Daoy (cell line): ENCODE measurements at places on chromosomes 16 and 17. TPM values are rescaled to one million over a fixed set of nuclear protein-coding genes. Genes with fewer than 3 reads are reported as not detected.

The HBQ1 gene
- not detected in 2 replicates for total RNA-seq

The INCA1 gene
- 0.23 TPM in 1 of 2 replicates, not detected in the other for total RNA-seq

The ALDH3A2 gene
- total RNA-seq: 45.5 and 53.9 TPM in 2 replicates

The SEPTIN1 gene
- not detected in 2 replicates for total RNA-seq

The PPY gene
- not detected in 2 replicates for total RNA-seq

The PIRT gene
- not detected in 2 replicates for total RNA-seq

The ADAD2 gene
- not detected in 2 replicates for total RNA-seq

The TNFSF12 gene
- total RNA-seq: 1.6 and 6.4 TPM in 2 replicates

The UTS2R gene
- total RNA-seq: not detected in 2 replicates

DNA sequence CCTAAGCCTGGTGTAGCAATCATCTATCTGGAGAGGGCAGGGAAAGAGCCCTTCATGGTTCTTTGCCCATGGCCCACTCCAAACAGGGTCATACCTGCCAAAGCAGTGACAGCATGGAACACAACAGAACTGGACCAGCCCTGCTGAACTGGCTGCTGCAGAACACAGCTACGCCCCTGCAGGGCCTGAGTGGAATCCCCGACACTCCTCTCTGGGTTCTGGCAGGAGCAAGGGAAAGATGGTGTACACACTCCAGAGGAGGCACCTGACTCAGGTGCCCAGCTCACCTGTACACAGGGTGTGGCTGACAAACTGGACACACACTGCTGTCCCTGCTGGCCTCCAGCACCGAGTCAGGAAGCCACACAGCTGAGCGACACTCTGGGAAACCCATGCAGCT, 19.8 kb downstream of the MIEF2 start:
- DNase-seq: no peak

GRCh38 chr16:3623642-3624041, 12.2 kb upstream of the SLX4 start:
- DNase-seq: no peak

DNA sequence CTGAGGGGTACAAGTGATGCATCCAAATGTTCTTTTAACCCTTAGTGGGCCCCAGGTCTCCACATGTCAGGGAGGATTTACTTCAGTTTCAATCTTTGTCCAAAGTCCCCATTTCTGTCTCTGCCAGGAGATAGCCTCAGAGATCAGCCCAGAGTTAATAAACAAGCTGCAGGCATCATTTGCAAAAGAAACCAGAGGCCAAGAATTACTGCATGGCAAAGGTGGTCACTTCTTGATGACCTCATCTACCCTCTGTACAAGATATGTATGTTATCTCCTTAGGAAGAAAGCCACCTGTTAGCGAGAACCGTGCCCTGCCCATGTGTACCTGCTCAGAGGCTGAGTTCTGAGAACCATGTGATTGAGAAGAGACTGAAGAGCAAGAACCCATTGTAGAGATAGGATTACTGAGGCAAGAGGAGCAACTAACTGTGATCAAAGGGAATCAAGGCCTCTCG, 40.3 kb downstream of the SALL1 start:
- no peak for DNase-seq

DNA sequence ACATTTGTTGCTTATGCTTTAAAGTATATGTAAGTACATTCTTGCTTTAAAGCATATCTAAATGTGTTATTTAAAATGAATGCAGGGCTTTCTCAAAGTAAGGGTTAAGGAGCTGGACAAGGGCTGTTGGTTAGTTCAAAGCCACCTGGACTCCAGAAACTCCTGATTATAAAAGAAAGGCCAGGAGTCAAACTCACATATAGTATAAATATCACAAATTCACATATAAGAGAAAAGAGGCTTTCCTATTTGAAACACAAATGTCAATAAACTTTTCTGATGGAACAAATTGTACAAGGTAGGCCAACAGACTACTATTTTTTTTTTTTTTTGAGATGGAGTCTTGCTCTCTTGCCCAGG, 84.5 kb upstream of the CORO6 start:
- no peak for DNase-seq

GRCh38 chr17:8997994-8998628, 23.2 kb upstream of the NTN1 start:
- peak; percentile 63 for DNase-seq

DNA sequence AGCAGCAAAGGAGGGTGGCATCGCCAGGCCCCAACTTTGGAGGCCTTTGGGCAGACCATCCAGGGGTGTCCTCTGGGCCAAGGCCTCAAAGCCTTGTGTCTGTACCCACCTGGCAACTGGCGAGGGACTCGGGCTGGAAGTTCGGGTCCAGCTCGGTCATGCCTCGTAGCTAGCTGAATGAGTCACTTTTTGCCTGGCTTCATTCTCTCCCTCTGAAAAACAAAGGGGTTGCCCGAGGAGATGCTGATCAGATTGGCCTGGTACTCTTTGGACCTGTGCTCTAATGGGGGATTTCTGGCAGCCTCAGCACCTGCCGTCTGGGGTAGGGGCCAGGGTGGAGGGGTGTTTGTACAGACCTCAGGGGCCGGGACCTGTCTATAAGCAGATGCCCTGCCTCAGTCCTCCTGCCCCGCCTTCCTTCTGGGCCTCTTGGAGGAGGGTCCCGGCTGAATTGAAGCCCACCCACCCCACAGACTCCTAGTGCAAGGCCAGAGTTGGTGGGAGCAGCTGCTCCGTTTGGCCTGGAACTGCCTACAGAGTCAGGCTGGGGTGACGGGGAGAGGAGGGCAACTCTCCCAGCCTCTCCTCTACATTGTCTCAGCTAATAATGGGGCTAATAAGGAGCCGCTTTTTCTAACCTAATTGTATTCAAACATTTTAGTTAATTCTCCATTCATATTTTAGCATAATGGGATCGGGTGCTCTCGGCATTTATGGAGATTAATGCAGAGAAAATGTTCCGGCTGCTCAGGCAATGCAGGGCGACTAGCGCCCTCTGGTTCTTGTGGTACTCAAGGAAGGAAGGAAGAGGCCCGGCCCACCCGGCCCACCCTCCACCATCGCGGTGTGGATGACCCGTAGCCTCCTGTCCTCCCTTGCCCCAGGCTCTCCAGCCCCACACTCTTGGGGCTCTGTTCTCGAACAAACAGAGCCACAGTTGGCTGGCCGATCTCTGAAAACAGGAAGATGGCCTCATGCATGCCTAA, 21.4 kb upstream of the ABCC3 start:
- DNase-seq: peak; percentile 25

DNA sequence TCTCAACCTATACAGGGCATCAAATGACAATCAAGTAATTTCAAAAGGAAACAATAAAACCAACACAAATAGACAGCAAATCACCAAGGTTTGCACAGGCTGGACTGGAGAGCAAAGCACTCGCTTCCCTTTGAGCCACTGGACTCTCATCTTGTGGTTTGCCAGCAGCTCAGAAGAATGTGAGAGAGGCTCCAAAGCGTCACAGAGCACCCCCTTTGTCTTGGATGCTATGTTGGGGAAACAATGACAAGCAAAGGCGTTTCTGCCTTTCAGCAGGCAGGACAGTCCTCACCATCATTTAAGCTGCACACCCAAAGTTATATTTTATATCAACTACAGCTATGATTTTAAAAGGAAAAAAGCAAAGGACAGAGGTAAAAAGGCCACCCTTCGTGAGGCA, 13.2 kb downstream of the SLC6A4 start:
- no peak for DNase-seq

DNA sequence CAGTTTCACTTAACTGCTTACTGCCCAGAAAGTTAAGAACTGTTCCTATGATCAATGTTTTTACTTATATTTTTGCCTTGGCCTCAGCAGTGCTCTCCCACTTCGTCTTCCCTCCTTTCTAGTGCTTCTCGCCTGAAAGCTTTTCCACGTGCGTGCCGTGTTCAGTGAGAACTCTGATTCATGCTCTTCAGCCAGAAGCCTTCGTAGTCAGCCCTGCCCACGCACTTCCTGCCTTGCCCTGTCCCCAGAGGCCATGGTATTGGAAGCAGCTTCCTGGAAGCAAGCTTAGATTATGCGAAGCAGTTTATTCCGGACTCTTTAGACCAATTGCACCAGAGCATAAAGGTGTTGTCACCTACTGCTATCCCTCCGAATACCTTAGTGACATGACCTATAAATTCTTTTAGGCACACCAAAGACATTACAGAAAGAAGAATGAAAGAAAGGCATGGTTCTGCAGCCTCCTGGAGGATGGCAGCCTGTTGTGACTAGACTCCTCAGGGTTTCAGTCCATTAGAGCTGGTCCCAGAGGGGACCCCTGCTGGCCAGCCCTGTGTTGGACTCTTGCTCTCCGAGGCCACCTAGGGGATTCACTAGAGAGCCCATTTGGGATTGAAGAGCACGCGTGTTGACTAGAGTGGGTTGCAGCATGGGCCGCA, 105.2 kb downstream of the RPTOR start:
- DNase-seq: peak; percentile 86

GRCh38 chr16:988471-989353, 7.1 kb downstream of the SOX8 start:
- no peak for DNase-seq

GRCh38 chr17:69567130-69567529, 152.6 kb downstream of the MAP2K6 start:
- no peak for DNase-seq

DNA sequence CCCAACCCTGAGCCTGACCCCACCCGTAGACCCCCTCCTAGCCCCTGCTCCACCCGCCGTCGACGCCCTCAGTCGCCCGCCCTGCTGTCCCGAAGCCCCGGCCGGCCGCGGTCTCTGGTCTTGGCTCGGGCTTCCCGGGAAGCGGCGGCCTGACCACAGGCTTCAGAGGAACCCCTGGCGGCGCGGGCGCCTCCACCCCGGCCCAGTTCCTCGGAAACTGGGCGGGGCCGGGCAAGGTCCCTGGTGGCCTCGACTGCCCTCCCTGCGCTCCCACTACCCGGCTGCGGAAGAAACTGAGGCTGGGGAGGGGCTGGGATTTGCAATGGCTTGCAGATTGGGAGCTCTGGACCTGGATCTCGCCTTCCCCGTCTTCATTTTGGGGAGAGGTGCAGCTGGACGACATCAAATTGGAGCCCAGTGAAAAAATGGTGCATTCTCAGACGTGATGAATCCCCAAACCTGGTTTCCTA, 692 bp upstream of the SOCS1 start:
- DNase-seq: no peak

DNA sequence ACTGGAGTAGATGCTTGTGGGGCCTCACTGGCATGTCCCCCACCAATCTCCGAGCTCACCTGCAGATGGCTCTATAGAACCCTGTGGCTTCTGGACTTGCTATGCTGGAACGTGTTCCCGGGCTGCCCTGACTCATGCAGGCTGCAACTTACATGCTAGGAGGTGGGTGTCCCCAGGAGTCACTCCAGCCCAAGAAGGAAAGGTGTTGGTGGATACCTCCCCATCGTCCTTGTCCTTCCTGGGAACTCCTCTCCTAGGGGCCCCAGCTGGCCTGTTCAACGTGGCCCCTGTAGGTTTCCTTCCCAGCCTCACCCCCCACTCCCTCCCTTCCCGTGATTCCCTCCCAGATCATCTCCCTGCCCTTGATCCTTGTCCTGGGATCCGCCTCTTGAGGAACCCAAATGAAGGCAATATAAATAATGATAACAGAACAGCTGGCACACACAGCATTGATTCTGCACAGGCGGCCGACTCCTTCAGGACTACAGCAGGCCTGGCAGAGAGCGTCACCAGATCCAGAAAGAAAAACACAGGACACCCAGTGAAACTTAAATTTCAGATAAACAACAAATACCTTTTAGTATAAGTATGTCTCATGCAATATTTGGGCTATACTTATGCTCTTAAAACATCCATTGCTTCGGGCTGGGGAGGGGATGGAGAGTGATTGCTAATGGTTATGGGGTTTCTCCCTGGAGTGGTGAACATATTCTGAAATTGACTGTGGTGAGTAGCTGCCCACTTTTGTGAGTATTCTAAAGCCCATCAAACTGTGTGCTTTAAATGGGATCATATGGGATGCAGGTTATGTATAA, 221.1 kb upstream of the GSE1 start:
- DNase-seq: no peak

DNA sequence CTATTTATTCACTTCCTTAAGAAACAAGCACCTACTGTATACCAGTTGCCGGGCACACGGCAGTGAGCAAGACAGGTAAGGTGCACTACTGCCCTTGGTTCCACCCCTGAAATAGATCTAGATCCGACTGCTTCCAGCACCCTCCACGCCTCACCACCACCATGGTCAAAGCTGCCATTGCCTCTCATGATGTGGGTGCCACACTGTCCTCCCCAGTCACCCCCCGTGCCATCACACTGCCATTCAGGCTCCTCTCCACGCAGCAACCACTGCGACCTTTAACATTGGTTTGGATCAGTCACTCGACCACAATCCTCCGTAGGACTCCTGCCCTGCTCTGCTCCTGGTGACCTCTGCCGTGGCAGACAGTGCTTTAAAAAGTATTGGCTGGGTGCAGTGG, 226.8 kb downstream of the CPPED1 start:
- DNase-seq: no peak

- DNase-seq: no peak
Measured at GRCh38 chr16:14338969-14339368, 267.9 kb downstream of the MRTFB start.

- no peak for DNase-seq
Measured at GRCh38 chr16:86277221-86277620, 233.1 kb upstream of the FOXF1 start.

GRCh38 chr16:47016700-47017133, 43.2 kb upstream of the DNAJA2 start:
- DNase-seq: no peak

DNA sequence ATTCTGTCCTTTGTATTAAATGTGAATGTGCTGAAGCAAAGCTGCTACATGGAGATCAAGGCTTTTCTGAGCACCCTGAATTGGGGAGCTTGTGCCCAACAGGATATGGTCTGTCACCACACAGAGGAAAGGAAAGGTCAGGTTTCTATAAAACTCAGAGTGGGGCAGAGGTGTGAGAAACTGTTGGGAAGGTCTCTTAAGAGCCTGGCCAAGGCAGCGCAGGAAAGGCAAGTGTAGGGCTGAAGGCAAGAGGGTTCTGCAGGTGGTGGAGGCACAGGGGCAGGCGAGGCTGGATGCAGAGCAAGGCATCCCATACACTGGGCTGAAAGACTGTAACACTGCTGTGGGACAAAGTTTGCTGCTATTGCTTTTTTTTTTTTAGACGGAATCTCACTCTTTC, 8.1 kb downstream of the COX6A2 start:
- no peak for DNase-seq

DNA sequence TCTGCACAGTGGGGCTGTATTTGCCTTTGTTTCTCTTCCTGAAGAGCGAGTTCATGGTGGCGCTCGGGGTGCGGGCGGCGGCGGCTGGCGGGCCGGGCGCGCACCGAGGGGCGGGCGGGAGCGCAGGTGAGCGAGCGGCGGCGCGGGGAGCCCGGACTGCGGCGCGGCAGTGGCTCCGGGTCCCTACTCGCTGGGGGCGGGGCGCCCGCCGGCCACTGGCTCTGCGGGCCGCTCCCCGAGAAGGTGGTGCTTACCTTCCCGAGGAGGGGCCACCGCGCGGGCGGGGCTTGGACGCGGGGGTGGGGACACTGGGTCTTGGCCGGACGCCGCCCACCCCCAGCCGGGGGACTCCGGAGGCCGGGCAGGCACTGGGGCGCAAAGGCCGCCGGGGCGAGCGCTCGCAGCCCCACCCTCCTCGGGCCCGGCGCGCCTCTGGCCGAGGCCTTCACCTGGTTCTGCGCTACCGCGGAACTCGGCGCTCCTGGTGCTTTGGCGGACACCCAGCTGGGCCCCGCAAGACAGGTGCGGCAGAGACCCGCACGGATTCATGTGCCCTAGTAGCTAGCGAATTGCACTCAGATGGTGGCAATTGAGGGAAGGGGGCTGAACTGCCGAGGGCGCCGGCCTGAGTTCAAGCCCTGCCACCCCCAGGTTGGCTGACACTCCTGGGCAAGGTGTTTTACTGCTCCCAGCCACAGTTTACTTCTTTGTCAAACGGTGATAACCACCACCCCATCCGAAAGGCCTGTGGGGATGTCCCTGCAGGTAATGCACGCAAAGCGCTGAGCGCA, at the start of gene PPL:
Gene PPL (minus strand): TSS at position 158 of the 791 bp plus-strand sequence. CDS start 103 bp downstream, at position 55.
- no peak for DNase-seq

- DNase-seq: no peak
Measured at GRCh38 chr17:76147211-76148014, 6.4 kb upstream of the FOXJ1 start.
